ENCODE measurements at places on chromosomes 12 and 14.

- no peak for DNase-seq
These were observed 211.9 kb downstream of the APAF1 start for GRCh38 chr12:98856897-98857540.

DNA sequence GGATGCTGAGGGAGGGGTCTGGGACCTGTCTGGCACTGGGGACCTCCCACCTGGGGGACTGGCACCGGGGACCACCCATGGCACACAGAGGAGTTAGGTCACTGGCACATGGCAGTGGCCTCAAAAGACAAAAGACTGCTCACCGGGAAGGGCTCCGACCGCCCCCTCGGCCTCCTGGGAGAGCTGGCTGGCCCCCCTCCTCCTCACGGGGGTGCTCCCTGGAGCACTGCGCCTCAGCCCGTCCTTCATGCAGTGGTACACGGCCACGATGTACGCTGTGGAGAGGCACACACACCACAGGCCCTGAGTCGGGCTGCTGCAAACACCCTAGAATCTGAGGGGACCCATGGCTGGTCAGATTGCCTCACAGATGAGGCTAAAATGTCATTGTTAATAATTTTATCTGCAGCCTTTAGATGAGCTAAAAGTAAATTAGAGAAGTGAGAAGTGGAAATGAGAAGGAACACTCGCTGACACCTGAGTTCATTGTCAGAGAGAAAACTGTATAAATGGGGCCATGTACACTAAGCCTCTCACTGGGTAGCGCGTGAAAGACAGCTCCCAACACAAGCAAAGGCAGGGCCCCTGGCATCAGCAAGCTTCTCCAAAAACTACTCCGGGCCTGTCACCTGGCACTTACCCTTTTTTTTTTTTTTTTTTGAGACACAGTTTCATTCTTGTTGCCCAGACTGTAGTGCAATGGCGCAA is 14.1 kb downstream of the P2RX2 start:
- no peak for DNase-seq

GRCh38 chr12:4331221-4331620 is 10.2 kb downstream of the TIGAR start:
- no peak for DNase-seq

- DNase-seq, result peak; percentile 82
These were observed 43.3 kb downstream of the GALNT9 start for GRCh38 chr12:132285991-132286681.

DNA sequence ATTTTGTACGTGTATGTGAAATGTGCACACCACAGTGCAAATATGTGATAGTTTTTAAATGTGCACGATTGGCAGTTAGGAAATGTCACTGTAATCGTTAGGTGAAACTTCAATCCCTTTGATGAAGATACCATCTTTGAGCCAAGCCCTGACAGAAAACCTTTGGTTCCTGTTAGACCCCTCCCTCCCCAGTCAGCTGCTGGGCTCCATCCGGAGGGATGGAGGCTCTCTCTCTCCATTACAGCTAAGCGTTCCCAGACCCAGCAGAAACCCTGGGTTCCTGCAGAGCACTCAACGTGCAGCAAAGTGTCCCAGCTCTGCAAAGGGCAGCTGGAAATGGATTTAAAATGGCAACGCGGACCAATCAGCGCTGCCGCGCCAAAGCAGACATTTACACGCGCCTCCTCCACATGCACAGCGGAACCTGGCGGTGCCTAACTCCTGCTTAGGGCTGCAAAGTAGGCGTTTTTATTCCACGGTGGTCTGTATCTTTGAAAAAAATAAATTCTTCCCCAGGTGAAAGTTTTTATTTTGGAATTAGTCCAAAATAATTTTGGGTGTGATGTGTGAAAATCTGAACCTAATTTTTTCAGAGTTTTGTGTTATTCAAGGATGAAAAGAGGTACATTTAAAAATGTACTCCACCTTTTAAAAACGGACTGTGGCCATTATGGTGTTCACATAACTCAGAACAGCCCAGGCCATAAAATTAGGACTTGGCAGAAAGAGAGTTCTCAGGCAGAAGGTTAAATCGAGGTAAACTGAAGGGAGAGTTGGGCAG is 1.4 kb upstream of the HMGA2 start:
- peak; percentile 69 for DNase-seq

DNA sequence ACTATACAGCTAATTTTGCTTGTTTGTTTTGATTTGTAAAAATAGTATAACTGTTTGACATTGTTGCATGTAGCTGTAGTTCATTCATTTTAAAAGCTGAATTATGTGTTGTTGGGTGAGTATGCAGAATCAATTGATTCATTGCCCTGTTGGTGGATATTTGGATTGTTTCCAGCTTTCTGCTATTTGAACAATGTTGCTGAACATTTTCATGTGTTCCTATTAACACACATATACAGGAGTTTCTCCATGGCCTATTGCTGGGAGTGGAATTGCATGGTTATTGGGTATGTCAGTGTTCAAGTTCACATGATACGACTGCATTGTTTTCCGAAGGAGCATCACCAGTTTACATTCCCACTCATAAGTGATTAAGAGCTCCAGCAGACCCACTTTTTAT is 75.3 kb downstream of the SRGAP1 start:
- no peak for DNase-seq

DNA sequence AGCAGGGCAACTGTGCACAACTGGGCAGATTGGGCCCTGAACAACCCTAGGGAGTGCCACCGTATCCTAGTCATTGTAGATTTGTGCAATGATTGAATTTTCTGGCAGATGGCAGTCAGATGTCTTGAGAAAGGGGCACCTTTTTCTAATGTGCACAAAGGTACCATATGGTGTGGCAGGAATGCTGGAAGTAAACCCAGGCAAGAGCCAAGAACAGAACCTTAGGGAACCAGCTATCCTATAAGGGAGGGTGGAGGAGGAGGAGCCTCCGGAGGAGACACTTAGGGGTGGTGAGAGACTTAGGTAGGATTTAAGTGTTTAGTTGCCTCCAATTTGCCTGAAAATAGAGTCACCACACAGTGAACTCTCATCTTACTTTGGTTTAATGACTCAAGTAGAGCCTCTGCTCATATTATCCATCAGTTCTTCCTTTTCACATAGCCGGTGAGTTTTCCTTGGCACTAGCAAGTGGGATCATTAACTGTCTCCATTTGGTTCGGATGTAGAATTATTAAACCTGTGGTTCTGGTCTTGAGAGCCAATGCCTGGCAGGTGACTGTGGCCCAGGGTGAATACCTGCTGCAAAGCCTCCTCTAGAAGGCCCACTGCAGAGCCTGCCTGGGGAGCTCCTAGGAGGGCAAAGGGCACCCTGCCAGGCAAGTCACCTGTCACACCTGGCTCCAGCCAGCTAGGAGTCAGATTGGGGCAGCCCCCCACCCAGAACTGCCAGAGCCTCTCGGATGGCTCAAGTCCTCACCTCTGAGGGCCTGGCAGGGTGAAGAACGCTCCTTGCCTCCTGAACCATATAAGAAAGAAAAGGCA is 184.4 kb upstream of the HIF1A start:
- no peak for DNase-seq
